Esophagus squamous epithelium (tissue), 5 donors: ENCODE measurements at places on chromosomes 3 and 15. TPM values are rescaled to one million over a fixed set of nuclear protein-coding genes. Genes with fewer than 3 reads are reported as not detected.

The PROK2 gene
- 0.62 TPM for total RNA-seq

The CYP19A1 gene
- total RNA-seq: not detected

DNA sequence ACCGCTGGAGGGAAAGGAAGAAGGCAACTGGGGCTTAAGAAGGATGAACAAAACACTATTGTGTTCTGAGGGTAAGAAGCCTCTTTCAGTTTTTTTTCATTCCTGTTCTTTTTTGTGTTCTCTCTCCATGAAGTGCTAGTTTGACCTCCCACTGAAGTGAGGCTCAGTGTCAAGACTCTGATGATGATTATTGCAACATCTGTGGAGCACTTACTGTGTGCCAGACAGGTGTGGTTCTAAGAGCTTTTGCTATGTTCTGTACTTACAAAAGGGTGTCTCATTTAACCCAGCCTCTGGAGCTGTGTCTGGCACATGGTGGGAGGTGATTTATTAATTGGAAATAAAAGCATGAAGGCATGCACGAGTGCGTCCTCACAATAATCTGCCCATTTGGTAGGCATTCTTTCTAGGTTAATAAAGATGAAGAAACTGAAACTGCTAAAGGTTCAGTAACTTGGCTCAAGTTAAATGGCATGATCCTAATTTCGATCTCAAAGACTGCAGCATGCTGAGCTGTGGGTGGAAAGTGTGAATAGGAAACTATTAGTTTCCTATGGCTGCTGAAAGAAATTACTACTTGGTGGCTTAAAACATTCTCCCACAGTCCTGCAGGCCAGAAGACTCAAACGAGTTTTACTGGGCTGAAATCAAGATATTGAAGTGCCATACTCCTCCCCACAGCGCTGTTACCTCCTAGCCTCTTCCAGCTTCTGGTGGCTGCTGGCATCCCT is 38.5 kb upstream of the VEPH1 start:
- peaks cover 16% of the 10 kb centered on the region for H3K4me1 ChIP-seq
- no peaks in the 10 kb centered on the region for H3K27me3 ChIP-seq
- no peak for DNase-seq
- no peaks in the 10 kb centered on the region for H3K36me3 ChIP-seq
- no peak overlapping the region for H3K4me3 ChIP-seq

DNA sequence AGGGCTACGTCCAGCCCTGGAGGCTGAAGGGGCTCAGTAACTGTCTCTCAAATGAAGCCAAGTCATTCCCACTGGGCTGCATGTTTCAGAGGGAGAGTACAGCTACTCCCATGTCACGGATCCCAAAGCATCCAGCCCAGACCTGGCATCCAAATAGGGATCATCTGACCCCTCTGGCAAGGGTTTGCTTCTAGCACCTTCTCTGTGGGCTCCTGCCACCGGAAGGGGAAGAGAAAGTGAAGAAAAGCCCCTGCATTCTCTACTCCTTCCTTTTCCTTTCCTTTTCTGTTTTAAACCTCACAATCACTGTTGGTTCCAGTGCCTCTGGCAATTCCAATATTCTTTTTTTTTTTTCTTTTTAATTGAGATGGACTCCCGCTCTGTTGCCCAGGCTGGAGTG is 64.5 kb upstream of the CTSH start:
- H3K36me3 ChIP-seq: no peaks in the 10 kb centered on the region
- H3K4me3 ChIP-seq: no peak overlapping the region
- H3K27ac ChIP-seq: no peak overlapping the region
- H3K27me3 ChIP-seq: no peaks in the 10 kb centered on the region
- no peak for DNase-seq

GRCh38 chr3:11305509-11305908 is 33.3 kb downstream of the ATG7 start:
- no peak overlapping the region for H3K4me3 ChIP-seq
- no peak for DNase-seq
- H3K27ac ChIP-seq: no peak overlapping the region
- H3K36me3 ChIP-seq: peaks cover 20% of the 10 kb centered on the region
- H3K4me1 ChIP-seq: peaks cover 5% of the 10 kb centered on the region

DNA sequence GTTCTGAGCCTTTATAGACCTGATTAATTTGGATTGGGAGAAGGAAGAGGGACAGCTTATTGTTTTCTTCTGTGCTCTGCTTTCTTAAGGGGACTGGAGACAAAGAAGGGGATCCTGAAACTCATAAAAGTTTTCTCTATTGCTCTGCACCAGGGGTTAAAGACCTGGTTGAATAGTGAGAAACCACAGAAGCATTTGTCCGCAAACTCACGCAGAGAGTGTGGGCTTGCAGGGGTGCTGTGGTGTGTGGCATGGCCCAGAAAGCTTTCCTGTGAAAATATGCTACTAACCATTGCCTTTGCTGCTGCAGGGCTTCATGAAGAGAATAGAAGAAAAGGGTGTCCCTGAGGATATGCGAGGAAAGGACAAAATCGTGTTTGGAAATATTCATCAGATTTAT is 73.1 kb upstream of the UMPS start:
- H3K27ac ChIP-seq: no peak overlapping the region
- H3K36me3 ChIP-seq: no peaks in the 10 kb centered on the region
- no peak for DNase-seq

The ITPKA gene
- total RNA-seq: 0.76 TPM

The ADAMTS17 gene
- total RNA-seq: 8.1 TPM

DNA sequence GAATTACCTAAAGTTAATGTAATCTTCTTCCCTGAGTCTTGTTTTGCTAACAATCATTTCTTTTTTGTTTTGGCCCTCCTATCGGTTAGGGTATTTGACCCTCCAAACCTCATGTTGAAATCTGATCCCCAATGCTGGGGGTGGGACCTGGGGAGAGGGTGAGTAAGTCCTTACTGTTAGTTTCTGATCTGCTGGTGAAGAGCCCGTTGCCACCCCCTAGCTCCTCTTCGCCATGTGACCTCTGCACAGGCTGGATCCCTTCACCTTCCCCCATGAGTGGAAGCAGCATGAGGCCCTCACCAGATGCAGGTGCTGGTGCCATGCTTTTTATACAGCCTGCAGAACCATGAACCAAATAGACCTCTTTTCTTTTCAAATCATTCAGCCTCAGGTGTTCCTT is 62.8 kb upstream of the ADCY5 start:
- peaks cover 3% of the 10 kb centered on the region for H3K36me3 ChIP-seq
- H3K4me3 ChIP-seq: no peak overlapping the region
- H3K4me1 ChIP-seq: no peaks in the 10 kb centered on the region
- H3K27me3 ChIP-seq: no peaks in the 10 kb centered on the region

The TERC gene
- 147 TPM for total RNA-seq

GRCh38 chr3:37130984-37131859 is 43.2 kb downstream of the LRRFIP2 start:
- no peak overlapping the region for H3K4me3 ChIP-seq
- no peak for DNase-seq
- no peak overlapping the region for H3K27ac ChIP-seq
- peaks cover 16% of the 10 kb centered on the region for H3K36me3 ChIP-seq

DNA sequence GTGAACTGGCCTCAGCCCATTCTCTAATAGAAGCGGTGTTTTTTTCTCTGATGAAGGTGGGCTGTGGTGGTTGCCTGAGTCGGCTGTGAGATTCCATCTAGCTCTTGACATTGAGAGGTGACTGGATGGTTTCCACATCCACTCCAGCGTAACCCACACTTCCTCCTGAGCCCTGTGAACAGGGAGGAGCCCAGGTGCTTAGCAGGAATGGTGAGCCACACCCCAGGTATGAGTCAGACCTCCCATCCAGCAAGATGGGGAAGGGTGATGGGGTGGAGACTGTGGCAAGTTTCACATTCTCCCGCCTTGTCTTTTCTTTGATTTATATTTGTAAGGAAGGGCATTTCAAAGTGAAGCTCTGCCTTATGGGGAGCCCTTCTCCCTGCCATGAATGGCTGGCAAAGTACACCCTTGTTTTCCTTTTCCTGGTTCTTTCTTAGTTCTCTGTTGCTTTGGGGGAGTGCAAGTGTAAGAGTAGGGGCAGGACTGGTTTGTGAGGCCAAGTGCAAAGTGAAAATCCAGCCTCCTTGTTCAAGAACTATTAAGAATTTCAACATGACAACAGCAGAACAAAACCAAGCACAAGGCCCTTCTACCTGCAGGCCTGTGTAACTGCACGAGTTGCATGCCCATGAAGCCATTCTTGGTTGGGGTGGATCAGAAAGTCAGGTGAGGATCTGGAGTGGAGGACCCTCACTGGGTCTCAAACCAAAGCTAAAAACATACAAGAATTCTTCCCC is 4.6 kb upstream of the TPRG1 start:
- peak overlapping the region; percentile 93 for H3K27ac ChIP-seq
- H3K36me3 ChIP-seq: no peaks in the 10 kb centered on the region
- H3K4me3 ChIP-seq: no peak overlapping the region

DNA sequence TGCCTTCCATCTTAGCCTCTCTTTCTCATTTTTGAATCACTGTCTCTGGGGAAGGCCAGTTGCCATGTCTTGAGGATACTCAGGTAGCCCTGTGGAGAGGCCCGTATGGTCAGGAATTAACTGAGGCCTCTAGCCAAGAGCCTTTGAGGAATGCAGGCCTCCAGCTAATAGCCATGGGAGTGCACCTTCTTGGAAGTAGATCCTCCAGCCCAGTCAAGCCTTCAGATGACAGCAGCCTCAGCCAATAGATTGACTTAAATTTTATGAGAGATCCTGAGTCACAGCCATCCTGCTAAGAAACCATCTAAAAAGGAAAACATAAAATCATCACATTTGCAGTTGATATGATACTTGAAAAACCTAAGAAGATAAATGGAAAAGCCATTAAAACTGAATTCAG is 112.5 kb upstream of the BNIP2 start:
- no peaks in the 10 kb centered on the region for H3K36me3 ChIP-seq
- no peaks in the 10 kb centered on the region for H3K4me1 ChIP-seq
- no peak overlapping the region for H3K27ac ChIP-seq
- DNase-seq: no peak

DNA sequence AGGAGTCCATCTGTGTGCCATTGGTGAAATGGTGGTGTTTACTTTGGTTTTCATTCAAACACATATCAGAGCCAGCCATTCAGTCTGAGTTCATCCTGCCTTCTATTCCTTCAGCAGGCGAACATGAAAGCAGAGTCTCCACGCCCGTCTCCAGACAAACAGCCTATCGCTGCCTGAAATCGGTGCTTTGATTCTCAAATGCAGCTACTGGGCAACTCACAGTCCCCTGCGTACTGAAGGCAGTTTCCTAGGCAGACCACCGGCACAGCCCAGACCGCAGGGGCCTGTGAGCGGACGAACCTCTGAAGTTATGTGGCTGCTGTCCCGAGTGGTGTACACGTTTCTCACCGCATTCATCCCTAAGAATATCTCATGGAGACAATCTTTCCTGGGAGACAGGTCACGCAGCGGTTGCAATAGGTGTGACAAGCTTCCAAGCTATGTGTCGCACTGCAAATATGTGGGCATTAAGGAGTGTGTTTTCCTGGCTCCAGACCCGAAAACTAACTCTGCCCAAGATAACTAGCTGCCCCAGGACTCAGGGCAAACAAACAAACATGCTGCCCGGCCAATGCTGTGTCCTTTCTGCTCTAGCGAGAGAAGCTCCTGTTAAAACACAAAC is 16.9 kb upstream of the RYR3 start:
- no peaks in the 10 kb centered on the region for H3K36me3 ChIP-seq
- H3K27me3 ChIP-seq: peaks cover 7% of the 10 kb centered on the region
- no peak for DNase-seq
- H3K27ac ChIP-seq: no peak overlapping the region
- no peak overlapping the region for H3K4me3 ChIP-seq

- no peaks in the 10 kb centered on the region for H3K36me3 ChIP-seq
- peak overlapping the region; percentile 87 for H3K4me3 ChIP-seq
- peak overlapping the region; percentile 90 for H3K27ac ChIP-seq
- no peaks in the 10 kb centered on the region for H3K27me3 ChIP-seq
- no peak for DNase-seq
These were observed 646 bp upstream of the SLC35G2 start for GRCh38 chr3:136818191-136818768.

The TMEM39A gene
- 26.5 TPM for total RNA-seq

DNA sequence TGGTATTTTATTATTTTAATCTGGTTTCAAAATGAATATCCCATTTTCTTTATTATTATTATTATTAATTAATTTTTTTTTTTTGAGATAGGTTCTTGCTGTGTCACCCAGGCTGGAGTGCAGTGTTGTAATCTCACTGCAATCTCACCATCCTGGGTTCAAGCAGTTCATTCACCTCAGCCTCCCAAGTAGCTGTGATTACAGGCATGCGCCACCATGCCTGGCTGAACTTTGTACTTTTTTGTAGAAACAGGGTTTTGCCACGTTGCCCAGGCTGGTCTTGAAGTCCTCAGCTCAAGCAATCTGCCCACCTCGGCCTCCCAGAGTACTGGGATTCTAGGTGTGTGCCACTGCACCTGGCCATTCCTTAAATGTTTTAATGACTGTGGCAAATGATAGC is 28.6 kb downstream of the DAG1 start:
- H3K27ac ChIP-seq: no peak overlapping the region
- H3K4me1 ChIP-seq: peaks cover 19% of the 10 kb centered on the region
- no peaks in the 10 kb centered on the region for H3K36me3 ChIP-seq
- DNase-seq: no peak

DNA sequence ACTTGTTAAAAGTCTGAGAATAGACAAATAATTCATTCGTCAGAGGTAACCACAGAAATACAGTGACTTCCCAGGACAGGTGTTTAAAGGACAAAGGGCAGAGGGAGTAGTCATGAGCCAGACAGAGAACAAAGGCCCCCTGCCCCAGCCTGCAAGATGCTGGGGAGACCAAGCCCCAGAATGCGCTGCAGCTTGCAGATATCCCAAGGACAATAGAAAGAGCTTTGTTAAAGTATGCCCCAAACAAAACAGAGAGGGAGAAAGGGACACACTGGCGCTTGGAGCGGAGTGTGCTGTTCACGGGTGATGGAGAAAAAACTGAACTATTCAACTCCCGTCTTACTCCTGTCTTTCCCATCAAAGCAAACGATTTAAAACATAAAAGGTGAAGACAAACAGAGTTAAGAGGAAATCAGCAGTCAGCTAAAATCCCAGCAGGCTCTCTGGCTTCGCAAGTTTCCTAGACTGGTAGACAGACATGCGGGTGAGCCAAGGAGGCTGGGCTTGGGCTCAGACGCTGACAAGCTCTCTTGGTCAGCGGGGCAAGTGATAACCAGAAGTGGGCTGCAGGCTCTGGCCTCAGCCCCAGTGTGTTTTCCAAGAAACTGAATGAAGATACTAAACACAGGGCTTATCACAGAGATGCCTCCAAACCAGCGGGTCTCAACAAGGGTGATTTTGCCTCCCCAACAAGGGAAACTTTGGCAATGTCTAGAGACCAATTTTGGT is 130.1 kb downstream of the UACA start:
- peaks cover 56% of the 10 kb centered on the region for H3K27me3 ChIP-seq
- DNase-seq: no peak
- no peak overlapping the region for H3K4me3 ChIP-seq
- H3K36me3 ChIP-seq: no peaks in the 10 kb centered on the region
- no peak overlapping the region for H3K27ac ChIP-seq

DNA sequence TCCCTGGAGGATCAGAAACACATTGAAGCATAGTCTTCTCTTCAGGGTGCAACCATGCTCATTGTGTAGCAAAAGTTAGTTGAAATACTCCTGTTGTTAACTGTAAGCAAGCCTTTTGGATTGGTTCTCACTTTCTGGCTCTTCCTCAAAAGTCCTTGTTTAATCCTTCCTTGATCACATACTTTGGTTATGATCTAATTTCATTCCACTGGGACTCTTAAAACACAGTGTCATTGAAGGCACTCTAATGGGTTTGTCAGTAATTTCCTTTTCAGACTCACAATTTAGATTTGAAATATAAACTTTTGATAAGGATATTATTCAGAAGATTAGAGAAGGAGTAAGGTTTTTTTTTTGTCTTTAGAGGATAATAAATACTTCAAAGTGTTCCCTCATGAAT is 451.7 kb upstream of the SGO1 start:
- H3K36me3 ChIP-seq: no peaks in the 10 kb centered on the region
- H3K4me3 ChIP-seq: no peak overlapping the region
- H3K27ac ChIP-seq: no peak overlapping the region
- no peaks in the 10 kb centered on the region for H3K27me3 ChIP-seq
